ENCODE measurements at places on chromosomes 6 and 20.

GRCh38 chr6:145727817-145728388, 7.4 kb downstream of the EPM2A start:
- no peak overlapping the region for H3K27ac ChIP-seq
- DNase-seq: no peak
- H3K4me1 ChIP-seq: no peaks in the 10 kb centered on the region
- no peaks in the 10 kb centered on the region for H3K36me3 ChIP-seq

- DNase-seq: no peak
- no peak overlapping the region for H3K4me3 ChIP-seq
- H3K4me1 ChIP-seq: no peaks in the 10 kb centered on the region
Observed at GRCh38 chr6:89749918-89750317, 69.7 kb downstream of the MDN1 start.

DNA sequence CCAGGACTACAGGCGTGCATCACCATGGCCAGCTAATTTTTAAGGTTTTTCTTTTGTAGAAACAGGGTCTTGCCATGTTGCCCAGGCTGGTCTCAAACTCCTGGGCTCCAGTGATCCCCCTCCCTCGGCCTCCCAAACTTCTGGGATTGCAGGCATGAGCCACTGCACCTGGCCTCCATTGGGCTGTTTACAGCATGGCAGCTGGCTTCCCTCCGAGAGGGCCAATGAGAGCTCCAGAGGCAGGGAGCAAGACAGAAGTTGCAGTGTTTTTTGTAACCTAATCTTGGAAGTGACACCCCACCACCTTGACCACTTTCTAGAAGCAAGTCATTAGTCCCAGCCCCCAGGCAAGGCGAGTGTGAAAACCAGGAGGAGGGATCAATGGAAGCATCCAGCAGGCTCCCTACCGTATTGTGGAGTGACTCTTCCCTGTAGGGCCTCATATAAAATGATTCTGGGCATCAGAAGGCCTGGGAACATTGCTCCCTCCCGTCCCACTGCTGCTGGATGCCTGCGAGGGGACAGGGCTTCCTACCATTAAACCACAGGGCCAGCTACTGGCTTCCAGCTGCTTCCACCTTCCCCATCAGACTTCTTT, 144.4 kb downstream of the ZDHHC14 start:
- H3K27ac ChIP-seq: no peak overlapping the region
- H3K27me3 ChIP-seq: no peaks in the 10 kb centered on the region
- no peaks in the 10 kb centered on the region for H3K36me3 ChIP-seq

- H3K4me3 ChIP-seq: no peak overlapping the region
- no peaks in the 10 kb centered on the region for H3K36me3 ChIP-seq
- H3K27ac ChIP-seq: no peak overlapping the region
- no peaks in the 10 kb centered on the region for H3K27me3 ChIP-seq
Observed at GRCh38 chr6:157804448-157805327, 18.4 kb upstream of the SNX9 start.

GRCh38 chr6:52209770-52210169, 23.6 kb downstream of the IL17A start:
- DNase-seq: no peak
- no peak overlapping the region for H3K4me3 ChIP-seq
- no peaks in the 10 kb centered on the region for H3K36me3 ChIP-seq

DNA sequence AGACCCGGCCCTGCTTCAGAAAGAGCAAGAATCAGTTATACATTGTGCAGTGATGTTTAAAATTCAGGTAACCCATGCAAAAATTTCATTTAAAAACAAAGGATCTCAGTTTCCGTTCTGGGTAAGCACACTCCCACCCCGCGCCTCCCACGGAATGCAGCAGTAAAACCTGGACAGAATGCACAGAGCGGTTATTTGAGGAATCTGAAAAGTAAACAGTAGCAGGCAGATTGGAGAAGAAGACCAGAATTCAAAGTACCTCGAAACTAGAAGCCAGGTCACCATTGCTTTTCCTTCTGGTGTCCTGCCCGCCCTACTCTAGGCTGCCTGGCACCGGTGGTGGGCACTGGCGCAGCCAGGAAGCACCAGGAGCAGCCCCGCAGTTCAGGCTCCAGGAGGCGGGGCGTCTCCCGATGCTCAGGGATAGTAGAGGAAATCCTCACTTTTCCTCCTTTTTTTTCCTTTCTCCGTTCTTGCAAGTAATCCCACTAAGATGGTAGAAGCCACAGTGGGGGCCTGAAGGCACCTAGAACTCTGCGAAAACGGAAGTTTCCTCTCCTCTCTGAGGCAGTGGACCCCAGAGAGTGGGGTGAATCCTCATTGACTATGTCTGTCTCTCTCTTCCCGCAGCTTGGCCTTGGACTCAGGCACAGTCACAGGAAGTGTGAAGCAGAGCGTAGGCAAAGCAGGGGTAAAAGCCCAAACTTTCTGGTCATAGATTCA, 28.3 kb downstream of the METTL24 start:
- H3K27ac ChIP-seq: no peak overlapping the region

DNA sequence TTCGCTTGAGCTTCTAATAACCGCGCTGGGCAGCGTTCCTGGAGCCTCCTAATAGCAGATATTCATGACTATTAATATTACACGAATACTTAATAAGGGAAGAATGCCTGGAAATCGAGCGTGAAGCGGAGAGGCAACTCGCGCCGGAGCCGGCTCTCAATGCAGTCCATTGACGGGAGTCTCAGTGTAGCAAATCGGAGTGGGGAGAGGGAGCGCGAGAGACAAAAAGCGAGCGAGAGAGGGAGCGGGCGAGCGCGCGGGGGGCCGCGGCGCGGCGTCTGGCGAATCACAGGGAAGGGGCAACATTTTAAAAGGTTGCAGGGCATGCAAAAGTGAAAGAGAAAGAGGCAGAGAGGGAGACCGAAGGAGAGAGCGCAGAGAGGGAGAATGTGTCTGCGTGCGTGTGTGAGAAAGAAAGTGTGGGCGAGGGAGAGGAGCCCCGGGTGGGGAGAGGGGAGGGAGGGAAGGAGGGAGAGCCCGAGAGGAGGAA, 2.9 kb downstream of the TFAP2A start:
- DNase-seq: peak; percentile 16
- H3K36me3 ChIP-seq: no peaks in the 10 kb centered on the region

DNA sequence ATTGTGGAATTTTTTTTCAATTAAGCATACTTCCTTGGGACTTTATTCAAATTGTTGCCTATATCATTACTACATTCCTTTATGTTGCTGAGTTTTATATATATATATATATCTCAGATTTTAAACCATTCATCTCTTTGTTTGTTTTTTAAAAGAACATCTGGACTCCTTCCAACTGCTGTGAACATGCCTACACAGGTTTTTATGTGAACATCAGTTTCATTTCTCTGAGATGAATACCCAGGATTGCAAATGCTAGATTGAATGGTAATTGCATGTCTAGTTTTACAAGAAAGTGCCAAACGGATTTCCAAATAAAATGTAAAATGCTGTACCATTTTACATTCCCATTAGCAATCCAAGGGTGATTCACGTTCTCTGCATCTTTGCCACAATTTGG, 1289.3 kb downstream of the HACE1 start:
- H3K27ac ChIP-seq: no peak overlapping the region

DNA sequence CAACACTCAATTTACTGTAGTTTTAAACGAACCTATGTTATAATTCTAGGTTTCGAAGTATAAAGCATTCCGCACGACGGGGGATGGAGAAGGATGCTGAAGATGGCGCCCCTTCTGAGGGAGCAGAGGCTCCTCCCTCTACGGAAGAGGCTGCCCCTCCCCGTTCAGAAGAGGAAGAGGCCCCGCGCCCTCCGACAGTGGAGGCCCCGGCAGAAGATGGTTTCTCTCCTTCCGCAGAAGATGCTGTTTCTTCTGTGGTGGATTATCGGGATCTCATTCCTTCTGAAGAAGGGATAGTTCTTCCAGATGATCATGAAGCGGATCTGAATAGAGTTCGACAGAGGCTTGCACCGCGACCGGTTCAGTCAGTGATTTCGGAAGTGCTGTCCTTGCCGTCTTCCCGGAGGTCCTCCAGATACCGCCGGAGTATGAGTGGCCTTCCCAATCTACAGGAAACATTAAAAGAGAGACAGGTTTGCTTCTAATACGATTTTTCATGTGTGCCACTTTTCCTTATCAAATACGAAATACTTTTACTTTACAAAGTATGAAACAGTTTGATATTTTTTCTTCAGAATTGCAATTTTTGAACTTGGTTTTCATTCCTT, 7.7 kb downstream of the DNAH8 start:
- peaks cover 14% of the 10 kb centered on the region for H3K27me3 ChIP-seq
- DNase-seq: no peak
- no peaks in the 10 kb centered on the region for H3K4me1 ChIP-seq

GRCh38 chr6:52089758-52090348, 2.4 kb upstream of the PKHD1 start:
- no peaks in the 10 kb centered on the region for H3K36me3 ChIP-seq
- H3K27me3 ChIP-seq: no peaks in the 10 kb centered on the region
- H3K27ac ChIP-seq: no peak overlapping the region
- H3K4me1 ChIP-seq: no peaks in the 10 kb centered on the region

GRCh38 chr6:6932968-6933367, 174.8 kb upstream of the RREB1 start:
- no peak for DNase-seq
- no peak overlapping the region for H3K27ac ChIP-seq
- H3K36me3 ChIP-seq: no peaks in the 10 kb centered on the region
- H3K4me3 ChIP-seq: no peak overlapping the region
- peaks cover 3% of the 10 kb centered on the region for H3K27me3 ChIP-seq

DNA sequence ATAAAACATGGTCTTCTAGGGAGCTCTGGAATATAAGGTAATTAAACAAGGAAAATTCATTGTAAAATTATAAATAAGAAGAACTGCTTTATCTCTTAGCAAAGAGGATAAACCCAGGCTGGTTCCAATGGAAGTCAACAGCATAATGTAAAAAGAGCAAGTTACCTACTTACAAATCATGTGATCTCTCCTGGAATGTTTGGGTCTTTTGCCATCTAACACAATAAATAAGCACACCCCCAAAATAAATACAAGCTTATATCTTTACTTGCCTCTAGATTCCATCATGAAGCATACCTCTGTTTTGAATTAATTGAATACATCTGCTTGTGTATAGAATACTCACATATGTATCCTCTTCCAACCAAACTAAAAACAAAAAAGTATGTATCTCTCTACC, 2.5 kb upstream of the PHACTR1 start:
- DNase-seq: no peak
- no peaks in the 10 kb centered on the region for H3K4me1 ChIP-seq
- H3K4me3 ChIP-seq: no peak overlapping the region
- no peaks in the 10 kb centered on the region for H3K36me3 ChIP-seq

- no peak overlapping the region for H3K4me3 ChIP-seq
- H3K4me1 ChIP-seq: peaks cover 15% of the 10 kb centered on the region
- no peak for DNase-seq
- H3K36me3 ChIP-seq: peaks cover 25% of the 10 kb centered on the region
- H3K27me3 ChIP-seq: no peaks in the 10 kb centered on the region
- H3K27ac ChIP-seq: no peak overlapping the region
Observed at GRCh38 chr6:11206576-11206975, 25.9 kb downstream of the NEDD9 start.

- H3K4me3 ChIP-seq: no peak overlapping the region
- no peak overlapping the region for H3K27ac ChIP-seq
- H3K36me3 ChIP-seq: no peaks in the 10 kb centered on the region
- H3K27me3 ChIP-seq: no peaks in the 10 kb centered on the region
- H3K4me1 ChIP-seq: peaks cover 4% of the 10 kb centered on the region
Observed at GRCh38 chr6:159716247-159717096, 10.8 kb upstream of the WTAP start.

GRCh38 chr6:57224769-57225515, 2.8 kb upstream of the RAB23 start:
- no peak overlapping the region for H3K27ac ChIP-seq
- peaks cover 14% of the 10 kb centered on the region for H3K4me1 ChIP-seq
- H3K4me3 ChIP-seq: no peak overlapping the region
- peaks cover 8% of the 10 kb centered on the region for H3K27me3 ChIP-seq
- no peak for DNase-seq

- DNase-seq: no peak
- no peak overlapping the region for H3K4me3 ChIP-seq
- no peaks in the 10 kb centered on the region for H3K27me3 ChIP-seq
- H3K36me3 ChIP-seq: no peaks in the 10 kb centered on the region
Observed at GRCh38 chr6:128057946-128058345, 157.1 kb upstream of the THEMIS start.

DNA sequence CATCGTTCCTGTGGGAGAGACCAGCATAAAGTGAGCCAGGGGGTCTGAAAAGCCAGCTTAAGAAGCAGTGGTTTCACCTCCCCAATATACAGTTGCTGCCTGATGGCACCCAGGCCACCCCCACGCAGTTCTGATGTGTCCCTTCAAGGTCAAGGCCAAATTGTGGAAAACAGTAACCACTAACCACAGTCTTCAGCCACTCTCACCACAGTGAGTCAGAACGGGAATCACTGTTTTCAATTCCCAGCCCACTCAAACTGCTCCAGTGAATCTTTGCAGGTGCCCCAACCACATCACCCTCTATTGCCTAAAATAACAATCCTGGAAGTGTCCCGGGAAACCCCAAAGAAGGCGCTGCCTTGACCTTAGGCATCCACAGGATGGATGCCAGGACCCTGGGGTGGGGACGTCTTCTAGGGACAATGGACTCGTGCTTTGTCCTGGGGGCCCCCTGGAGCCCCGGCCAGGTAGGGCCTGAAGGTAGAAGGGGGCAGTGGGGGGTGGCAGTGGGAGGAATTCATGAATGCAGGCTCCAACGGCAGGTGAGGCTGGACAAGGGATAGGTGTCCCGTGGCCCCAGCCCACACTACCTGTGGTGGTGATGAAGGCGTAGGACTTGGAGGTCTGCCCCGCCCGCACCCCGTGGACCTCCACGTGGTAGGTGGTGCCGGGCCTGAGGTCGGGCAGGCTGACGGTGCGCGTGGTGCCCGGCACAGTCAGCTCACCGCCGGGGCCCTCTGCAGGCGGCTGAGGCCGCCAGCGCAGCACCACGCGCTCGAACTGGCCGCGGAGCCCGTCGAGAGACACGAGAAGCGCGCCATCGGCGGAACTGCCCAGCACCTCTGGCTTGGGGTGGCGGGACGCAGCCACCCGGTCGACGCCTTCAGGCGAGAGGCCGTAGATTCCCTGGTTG, 22.2 kb downstream of the TNXB start:
- H3K27ac ChIP-seq: no peak overlapping the region
- peaks cover 18% of the 10 kb centered on the region for H3K27me3 ChIP-seq
- H3K4me1 ChIP-seq: peaks cover 12% of the 10 kb centered on the region
- H3K36me3 ChIP-seq: no peaks in the 10 kb centered on the region
- H3K4me3 ChIP-seq: no peak overlapping the region

DNA sequence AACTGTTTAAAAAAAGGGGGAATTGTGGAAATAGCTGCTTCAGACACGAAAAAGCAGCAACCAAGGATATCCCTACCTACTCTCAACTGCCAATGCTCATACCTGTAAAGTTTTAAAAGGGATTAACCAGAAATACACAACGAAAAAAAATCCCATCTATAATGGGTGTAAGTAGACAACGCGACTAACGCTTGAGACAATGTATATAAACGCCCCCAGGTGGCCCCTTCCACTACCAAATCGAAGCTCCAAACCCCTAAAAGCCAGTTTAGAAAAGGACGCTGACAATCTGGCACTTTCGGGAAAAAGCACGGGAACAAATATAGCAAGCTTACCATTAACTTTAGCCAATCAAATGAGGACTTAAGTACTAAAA, 94.5 kb upstream of the BTN3A2 start:
- no peaks in the 10 kb centered on the region for H3K36me3 ChIP-seq
- no peak for DNase-seq
- no peak overlapping the region for H3K27ac ChIP-seq

- DNase-seq: no peak
- H3K27ac ChIP-seq: no peak overlapping the region
- H3K27me3 ChIP-seq: peaks cover 4% of the 10 kb centered on the region
- H3K4me1 ChIP-seq: no peaks in the 10 kb centered on the region
Observed at GRCh38 chr6:39965751-39966150, 31.5 kb upstream of the MOCS1 start.

GRCh38 chr6:42047790-42048405, 2.4 kb upstream of the TAF8 start:
- peaks cover 78% of the 10 kb centered on the region for H3K4me1 ChIP-seq
- H3K27ac ChIP-seq: peak overlapping the region; percentile 50
- H3K36me3 ChIP-seq: peaks cover 27% of the 10 kb centered on the region

All from CD4-positive, alpha-beta T cell (primary cell).